ENCODE measurements at places on chromosomes 5 and 9.

- DNase-seq, result no peak
Observed at GRCh38 chr5:15650266-15650665, 150.3 kb downstream of the FBXL7 start.

DNA sequence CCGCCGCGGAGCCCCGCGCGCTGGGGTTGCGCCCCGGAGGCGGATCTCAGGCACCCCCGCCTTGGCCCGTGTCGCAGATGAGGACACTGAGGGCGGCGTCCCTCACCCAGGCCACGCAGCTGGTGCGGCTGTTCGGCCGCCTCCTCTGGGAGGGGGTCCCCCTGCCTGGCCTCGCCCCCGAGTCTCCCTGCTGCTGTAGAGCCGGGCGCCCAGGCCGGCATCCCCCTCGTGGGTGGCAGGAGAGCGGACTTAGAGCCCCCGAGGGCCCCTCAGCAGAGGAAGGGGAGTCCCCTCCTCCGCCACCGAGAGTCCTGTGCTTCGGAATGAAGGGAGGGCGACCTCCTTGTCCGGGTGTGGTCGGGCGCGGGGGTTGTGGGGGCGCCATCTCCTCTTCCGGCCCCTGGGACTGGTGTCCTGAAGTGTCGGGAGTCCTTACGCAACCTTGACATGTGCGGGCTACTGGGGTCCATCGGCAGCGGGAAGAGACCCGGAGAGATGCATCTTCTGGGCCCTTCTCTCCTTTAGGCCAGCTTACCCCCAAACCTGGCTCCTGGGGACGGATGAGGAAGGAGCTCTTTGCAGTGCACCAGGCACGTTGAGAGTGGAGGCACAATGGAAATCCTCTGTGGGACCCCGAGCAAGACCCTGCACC is 11.7 kb upstream of the EXOSC2 start:
- DNase-seq, result no peak

DNA sequence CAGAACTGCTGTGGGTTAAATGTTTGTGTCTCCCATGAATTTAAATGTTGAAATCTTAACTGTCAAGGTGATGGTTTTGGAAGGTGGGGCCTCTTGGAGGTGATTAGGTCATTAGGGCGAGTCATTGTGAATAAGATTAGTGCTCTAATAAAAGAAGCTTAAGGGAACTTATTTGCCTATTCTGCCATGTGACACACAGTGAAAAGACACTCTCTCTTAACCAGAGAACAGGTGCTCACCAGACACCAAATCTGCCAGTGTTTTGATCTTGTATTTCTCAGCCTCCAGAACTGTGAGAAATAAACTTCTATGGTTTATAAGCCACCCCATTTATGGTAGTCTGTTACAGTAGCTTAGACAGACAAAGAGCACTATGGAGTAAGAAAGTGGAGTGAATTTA is 117.9 kb upstream of the SV2C start:
- no peak for DNase-seq

- no peak for DNase-seq
Observed at GRCh38 chr5:171908638-171909037, 97.8 kb downstream of the FBXW11 start.

GRCh38 chr5:6805841-6806240 is 92.6 kb downstream of the TENT4A start:
- DNase-seq, result no peak
